ENCODE measurements at places on chromosomes 2 and 18. TPM values are rescaled to one million over a fixed set of nuclear protein-coding genes. Genes with fewer than 3 reads are reported as not detected.

The LOXHD1 gene
- not detected for total RNA-seq

- no peak for DNase-seq
These were observed 251.9 kb downstream of the EIPR1 start for GRCh38 chr2:3125761-3126130.

DNA sequence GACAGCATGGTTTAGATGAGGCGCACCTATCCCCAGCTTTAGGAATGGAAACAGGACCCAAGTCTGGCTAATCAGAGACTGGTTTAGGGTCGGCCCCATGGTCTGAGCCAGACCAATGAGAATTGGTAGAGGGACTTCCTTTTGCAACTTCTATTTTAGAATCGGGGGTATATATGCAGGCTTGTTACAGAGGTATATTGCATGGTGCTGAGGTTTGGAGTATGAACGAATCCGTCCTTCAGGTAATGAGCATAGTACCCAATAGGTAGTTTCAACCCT, 1.5 kb upstream of the BOLA3 start:
- DNase-seq: no peak

GRCh38 chr18:50427896-50428295, 53.0 kb downstream of the SKA1 start:
- no peak for DNase-seq

DNA sequence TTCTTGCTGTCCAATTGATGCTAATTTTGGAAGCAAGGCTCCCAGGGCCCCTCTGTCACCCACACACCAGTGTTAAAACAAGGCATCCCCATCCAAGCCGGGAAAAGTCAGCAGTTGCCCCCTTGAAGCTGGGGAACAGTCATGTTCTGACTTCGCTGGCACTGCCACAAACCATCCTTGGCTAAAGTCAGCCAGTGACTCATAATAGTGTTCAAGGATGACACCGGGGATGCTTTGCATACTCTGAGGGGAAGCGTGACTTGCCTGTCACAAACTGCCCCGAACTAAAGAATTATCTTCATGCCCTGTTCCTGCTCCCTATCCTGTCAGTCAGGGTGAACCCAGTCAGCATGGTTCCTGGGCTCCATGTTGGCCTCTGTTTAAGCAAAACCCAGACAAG, 37.0 kb downstream of the TGFA start:
- DNase-seq: no peak

Data from IMR-90 (cell line).